C1 segment of cervical spinal cord (tissue), 14 donors: ENCODE measurements at places on chromosomes 2 and 18.

- DNase-seq: no peak
Observed at GRCh38 chr2:224934526-224935188, 107.6 kb downstream of the DOCK10 start.

DNA sequence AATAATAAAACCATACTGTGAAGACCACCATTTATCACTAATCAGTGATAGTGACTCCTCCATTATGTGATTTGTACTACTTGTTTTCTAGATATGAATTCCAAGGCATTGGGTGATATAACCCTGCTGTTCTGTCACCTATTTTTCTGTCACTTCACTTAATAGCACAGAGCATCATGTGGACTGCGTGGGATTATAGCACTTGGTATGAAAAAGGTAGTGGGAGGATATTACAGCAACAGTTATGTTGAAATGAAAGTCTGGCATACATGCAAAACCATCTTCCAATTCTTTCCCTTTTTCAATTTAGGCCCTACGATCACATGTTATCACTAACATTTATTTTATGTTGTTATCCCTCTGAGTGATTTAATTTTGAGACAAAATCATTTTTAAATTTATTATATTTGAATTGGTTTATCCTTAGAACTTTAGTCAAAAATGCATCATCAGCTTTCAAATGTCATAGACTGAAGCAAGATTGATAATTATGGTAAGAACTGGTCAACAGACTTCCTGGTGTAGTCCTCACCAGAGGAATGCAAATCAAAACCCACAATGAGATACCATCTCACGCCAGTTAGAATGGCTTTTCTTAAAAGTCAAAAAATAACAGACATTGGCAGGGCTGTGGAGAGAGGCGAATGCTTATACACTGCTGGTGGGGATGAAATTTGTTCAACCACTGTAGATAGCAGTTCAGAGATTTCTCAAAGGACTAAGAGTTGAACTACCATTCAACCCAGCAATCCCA, 242.6 kb downstream of the IKZF2 start:
- DNase-seq: no peak

- DNase-seq: no peak
Observed at GRCh38 chr2:102578376-102578775, 41.0 kb upstream of the SLC9A2 start.

GRCh38 chr2:120176526-120176925, 46.7 kb downstream of the TMEM185B start:
- no peak for DNase-seq

GRCh38 chr2:132542953-132543569, 126.5 kb downstream of the GPR39 start:
- no peak for DNase-seq

DNA sequence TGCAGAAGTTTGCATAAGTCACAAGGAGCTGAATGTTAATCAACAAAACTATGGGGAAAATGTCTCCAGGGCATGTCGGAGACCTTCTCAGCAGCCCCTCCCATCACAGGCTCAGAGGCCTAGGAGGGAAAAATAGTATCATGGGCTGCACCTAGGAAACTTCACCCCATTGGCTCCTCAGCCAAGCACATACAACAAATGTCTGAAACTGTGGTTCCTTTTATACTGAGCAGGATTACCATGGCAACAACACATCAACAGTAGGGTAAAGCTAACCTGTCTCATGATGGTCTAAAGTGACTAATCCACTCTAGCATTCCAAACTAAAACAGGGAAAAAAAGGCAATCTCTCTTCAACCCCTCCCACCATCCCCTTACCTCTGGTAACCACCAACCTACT, 3.2 kb upstream of the NEMP2 start:
- no peak for DNase-seq

DNA sequence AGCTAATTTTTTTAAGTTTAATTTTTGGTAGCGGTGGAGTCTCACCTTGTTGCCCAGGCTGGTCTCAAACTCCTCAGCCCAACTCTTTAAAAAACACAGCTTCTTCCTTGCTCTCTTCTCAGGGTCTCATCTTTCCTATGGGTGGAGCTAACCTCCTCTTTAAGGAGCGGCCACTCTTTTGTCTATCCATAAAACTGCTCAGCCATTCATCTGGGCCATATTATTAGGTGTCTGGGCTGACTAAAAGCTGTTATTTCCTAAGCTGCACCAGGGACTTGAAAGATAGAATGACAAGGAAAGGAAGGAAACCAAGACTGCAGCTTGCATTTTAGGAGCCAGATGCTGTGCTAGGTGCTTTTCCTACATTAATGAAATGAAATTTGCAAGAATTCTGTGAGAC, 35.8 kb upstream of the THOC1 start:
- no peak for DNase-seq

GRCh38 chr2:10221443-10221842, 81.3 kb upstream of the HPCAL1 start:
- DNase-seq: no peak

- DNase-seq: no peak
Observed at GRCh38 chr2:71925268-71926088, 222.2 kb downstream of the CYP26B1 start.

DNA sequence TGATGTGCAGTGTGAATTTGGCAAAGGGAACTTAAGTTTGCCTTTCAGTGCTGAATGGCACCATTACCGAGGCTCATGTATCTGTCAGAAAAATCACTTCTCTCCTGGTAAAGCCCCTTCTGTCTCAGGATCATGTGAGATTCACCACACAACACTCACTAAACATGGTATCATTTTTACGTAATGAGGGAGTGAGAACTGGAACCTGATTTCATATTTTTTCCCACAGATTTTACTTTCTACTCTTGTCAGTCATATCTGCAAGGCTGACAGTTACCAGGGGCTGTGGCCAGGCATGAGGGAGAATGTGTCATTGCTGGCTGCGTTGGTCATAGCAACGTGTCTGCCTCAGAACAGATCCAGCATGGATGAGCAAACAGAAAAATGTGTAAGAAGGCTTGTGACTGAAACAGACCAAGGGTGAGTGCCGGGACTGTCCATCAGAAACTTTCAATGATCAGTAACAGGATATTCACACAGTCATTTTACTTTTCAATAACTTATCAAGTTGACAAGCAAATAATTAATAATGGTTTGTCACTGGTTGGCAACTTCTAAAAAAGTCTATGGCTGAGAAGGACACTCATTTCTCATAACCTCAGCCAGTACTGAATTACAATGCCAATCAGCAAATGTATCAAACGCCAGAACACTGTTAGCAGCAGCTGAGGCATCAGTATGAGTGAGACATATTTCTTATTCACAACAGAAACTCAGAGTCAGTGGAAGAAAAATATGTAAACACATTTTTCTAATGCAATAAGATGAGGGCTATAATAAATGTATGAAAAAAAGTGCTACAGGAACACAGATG, 100.5 kb downstream of the CDC42EP3 start:
- DNase-seq: no peak

- DNase-seq: no peak
Observed at GRCh38 chr18:79400591-79401381, 5.1 kb downstream of the NFATC1 start.

- no peak for DNase-seq
Observed at GRCh38 chr2:11508279-11508678, 25.6 kb upstream of the GREB1 start.

DNA sequence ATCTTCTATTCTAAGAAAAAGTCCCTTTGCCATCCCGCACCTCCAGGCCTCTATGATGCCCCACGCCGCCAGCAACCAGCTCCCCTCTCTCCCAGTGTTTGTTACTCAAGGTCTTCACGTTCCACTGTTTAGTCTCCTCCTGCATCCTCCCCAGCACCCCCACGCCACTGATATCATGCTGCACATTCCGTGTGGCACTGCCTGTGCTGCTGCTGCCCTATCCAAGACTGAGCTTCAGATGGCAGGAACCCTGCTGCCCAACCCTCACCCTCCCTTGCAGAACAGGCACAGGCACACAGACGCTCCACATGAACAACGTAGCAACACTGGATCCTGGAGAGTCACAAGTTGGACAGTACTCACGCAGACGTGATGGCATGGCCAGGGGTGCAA, 35.3 kb downstream of the MYO5B start:
- DNase-seq: no peak

DNA sequence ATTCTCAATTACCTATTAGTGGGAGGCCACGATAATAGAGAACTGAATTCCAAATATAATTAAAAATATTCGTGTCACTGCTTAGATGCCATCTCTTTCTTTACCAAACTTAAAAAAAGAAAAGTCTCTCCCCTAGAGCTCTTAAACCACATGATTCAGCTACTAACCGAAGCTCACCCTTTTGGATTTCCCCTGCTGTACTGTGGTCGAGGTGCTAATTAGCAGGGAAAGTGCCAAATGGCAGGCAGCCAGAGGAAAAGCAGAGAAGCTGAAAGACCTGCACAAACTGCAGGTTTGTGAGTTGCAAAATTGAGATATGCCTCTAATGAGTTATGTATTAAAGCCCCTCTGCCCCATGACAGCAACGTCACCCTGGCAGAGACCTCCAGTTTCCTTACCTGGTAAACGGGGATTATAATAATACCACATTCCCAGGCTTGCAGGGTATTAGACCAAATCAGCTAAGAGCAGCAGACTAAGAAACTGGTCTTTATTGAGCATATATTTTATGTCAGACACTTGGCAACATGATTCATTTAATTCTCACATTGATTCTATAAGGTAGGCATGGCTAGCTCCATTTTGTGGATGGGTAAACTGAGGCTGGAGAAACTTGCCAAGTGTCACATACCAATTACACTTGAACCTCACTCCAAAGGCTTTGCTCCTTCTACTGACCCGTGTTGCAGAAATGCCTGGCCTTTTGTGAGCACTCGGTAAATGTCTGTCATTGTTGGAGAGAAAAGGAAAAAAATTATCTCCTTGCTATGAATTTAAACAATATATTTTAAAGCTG, 259.7 kb downstream of the LPIN1 start:
- no peak for DNase-seq

DNA sequence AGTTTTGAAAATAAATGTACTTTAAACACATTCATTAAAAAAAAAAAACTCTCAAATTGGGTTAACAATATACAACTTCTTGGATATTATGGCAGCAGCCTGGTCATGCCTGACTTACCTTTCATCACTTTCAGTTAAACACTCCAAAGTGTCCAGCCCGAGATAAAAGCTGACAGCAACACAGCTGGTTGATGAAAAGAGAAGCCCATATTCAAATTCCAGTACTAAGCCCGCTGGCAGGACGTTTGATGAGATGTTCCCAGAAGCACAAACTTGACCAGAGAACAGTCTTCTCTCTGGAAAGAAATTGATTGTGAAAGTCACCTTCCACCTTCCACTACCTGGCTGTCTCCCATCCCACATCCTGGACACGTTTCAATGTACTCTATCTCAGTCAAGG, 586.3 kb downstream of the TDRD15 start:
- DNase-seq: no peak

DNA sequence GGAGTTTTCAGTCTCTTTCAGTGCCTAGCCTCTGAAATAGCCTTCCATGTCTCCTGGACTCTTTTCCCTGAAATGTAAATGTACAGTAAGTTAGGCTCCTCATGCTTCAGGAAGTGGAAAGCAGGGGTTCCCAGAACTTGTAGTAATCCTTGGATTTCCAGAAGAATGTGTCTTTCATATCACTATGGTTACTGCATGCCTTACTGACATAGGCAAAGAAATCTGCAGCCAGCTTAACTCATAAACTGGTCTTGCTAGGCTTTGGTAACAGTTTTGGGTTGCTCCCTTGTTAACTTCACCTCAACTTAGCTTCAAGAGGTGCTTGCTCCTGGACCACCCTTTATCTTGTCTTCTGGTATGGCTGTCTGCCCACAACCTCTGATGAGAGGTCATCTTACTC, 686.8 kb upstream of the DDX18 start:
- no peak for DNase-seq

GRCh38 chr18:28412521-28412920, 235.6 kb upstream of the CDH2 start:
- DNase-seq: no peak

GRCh38 chr18:58502628-58503027, 126.3 kb downstream of the ALPK2 start:
- no peak for DNase-seq

DNA sequence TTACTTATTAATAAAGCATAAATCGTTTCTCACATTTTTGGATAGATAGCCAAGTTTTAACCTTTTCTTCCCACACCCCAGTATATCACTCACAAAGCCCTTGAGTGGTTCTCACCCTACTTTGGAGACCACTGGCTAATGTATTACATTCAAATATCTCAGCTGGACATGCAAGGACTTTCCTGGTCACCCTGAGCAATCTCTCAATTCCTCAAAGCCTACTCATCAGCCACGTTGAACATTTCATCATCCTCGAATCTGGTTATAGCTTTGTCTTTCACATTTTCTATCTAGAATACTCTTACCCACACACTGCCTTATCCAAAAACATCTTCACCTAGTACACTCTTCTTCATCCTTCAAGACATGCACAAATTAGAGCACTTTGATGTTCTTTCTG, 71.1 kb upstream of the MAPRE2 start:
- DNase-seq: no peak

- no peak for DNase-seq
Observed at GRCh38 chr18:44033144-44033701, 647.5 kb upstream of the SETBP1 start.

- no peak for DNase-seq
Observed at GRCh38 chr18:49899657-49900330, 86.5 kb upstream of the ACAA2 start.

- DNase-seq: no peak
Observed at GRCh38 chr2:44542520-44542919, 180.8 kb downstream of the CAMKMT start.

- no peak for DNase-seq
Observed at GRCh38 chr2:127673291-127674069, 1.9 kb downstream of the LIMS2 start.

- no peak for DNase-seq
Observed at GRCh38 chr18:76490670-76491472, 4.2 kb downstream of the ZNF516 start.

- DNase-seq: no peak
Observed at GRCh38 chr2:100982431-100982861, 19.6 kb upstream of the RPL31 start.

DNA sequence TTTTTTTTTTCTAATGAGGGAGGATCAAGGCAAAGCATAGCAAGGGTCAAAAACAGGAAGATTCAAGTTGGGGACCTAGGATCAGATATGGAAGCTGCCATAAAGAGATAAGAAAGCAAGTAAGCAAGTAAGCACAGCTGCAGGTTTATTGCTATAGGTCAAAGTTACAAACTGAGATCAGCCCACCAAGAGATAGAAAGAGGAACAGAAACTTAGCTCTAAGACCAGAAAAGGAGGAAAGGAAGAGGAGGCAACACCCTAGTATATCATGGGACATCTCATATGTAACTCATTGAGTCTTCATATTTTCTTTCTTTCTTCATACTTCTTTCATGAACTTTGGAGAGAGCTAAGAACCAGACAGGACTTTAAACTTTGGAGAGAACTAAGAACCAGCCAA, 295.9 kb upstream of the CRIM1 start:
- no peak for DNase-seq

DNA sequence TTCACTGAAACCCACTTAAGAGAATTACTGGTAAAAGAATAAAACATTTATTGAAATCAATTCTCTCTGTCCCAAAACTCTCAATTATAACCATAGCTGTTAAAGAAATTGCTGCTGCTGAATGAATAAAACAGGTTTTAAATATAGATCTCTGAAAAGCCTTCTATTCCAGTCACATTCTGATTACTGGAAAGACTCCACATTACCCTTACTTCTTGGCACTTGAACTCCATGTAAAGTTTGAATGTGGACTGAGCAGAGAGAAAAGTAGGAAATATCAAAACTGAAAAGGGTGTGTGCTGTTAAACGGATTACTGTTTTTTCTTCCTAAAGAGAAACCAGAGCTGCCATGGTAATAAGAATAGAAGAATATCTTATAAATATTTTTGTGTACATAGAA, 655.3 kb upstream of the SETBP1 start:
- DNase-seq: no peak
